Right ventricle myocardium inferior (tissue), 1 donor: ENCODE measurements at places on chromosomes 1 and 21.

GRCh38 chr1:93000291-93000690 lies 39.0 kb upstream of the DIPK1A start:
- no peak for DNase-seq

DNA sequence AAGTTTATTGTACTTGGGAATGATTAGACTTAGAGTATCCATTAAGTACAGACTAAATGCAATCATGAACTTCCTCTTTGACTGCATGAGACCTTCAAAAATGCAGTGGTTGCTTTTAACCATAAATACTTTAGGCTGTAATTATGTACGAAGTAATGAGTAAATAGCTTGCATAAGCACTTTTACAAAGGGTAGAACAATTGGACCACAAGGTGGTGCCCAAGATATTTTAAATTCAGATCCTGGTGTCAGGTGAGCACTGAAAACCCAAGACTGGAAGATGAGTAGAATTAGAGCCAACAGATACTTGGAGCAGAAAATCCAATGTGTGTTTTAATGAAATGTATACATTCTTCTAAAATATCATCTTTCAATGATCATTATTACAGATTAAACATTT lies 43.4 kb upstream of the RHOU start:
- no peak for DNase-seq

DNA sequence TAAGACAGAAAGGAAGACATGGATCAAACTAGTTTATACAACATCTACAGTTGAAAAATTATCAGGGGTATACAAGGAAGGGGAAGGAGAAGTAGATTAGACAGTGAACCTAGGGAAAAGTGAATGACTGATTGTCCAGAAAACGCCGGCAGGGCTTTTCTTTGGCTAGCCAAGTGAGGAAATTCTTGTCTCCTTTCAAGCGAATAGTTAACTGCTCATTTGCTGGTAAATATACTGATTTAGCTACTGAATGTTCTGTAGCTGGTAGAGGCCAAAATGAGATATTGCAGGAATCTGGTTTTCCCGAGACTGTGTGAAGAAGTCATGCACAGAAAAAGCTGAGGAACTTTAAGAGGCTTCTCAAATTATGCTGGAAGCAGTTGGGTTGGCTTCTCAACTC lies 128.5 kb upstream of the ZNHIT6 start:
- DNase-seq: no peak

- no peak for DNase-seq
Measured at GRCh38 chr1:72366466-72366865, 84.1 kb upstream of the NEGR1 start.

GRCh38 chr1:198700396-198700795 lies 61.6 kb downstream of the PTPRC start:
- no peak for DNase-seq

DNA sequence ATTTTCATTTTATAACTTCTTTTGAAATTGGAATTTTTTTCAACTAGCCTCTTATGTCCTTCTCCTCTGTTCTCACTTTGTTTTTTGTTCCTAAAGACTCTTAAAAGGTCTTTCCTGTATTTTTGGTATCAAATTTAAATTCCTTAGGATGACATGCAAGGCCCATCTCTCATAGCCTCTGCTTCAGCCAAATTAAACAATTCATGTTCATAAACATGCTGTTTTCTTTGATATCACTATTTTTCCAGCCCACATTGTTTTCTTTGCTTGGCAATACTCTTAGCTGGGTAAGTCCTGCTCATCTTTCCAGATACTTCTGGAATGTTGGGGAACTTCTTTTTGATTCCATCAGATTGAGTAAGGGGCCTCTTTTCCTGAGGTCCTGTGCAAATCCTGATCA lies 55.8 kb upstream of the GPR88 start:
- DNase-seq: no peak

GRCh38 chr1:20371411-20371810 lies 80.7 kb downstream of the VWA5B1 start:
- no peak for DNase-seq

- DNase-seq: no peak
Measured at GRCh38 chr1:210123924-210124589, 108.5 kb upstream of the SERTAD4 start.

DNA sequence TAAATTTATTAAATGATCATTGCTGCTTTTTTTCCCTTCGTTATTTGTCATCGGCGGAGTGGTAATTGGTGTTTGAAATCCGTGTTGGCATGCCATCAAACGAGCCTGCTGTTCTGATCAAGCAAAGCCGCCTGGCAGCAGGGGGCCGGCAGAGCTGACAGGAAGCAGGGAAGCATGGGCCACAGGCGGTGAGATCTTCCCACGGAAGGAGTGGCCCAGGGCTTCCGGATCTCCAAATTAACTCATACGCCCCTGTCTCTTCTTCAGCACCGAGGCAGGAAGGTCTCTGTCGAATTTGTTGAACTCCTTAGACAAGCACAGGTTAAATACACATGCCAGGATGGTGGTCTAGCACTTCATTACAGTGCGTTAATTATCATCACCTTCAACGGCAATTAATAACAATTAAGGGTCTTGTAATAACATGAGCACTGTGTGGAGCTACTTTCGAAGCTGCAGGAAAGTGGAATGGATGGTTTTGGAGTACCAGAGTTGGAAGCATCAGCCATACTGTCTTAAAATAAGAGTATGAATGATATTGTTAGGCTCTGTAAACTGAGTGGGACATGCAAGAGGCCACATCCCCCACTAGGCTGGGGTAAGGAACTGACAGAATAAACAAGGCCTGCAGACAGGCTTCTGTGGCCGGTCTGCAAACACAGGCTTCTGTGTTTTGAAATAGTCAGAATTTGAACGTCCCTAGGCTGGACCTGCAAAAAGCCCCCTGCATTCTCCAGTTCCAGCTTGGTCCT lies 199.4 kb upstream of the DAB1 start:
- DNase-seq: peak; percentile 75
